Fibroblast of skin of scalp (primary cell): ENCODE measurements at places on chromosomes 3 and 15.

DNA sequence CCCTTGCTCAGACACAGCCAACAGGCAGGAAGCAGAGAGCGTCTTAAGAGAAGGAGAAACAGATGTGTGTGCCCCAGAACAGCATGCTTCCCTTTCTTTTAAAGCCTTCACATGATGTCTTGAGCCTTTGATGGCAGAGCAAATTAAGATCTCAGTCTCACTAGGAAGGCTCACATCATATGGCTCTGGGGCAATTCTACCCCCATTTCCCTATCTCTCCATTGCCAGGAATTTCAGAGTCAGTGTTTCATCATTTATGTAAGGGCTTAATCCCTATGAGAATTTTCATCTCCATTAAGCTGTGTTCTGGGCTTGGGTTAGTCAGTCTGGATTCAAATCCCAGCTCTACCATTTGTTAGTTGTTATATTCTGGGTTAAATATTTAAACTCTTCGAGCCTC is 41.4 kb upstream of the GLCE start:
- DNase-seq = no peak

DNA sequence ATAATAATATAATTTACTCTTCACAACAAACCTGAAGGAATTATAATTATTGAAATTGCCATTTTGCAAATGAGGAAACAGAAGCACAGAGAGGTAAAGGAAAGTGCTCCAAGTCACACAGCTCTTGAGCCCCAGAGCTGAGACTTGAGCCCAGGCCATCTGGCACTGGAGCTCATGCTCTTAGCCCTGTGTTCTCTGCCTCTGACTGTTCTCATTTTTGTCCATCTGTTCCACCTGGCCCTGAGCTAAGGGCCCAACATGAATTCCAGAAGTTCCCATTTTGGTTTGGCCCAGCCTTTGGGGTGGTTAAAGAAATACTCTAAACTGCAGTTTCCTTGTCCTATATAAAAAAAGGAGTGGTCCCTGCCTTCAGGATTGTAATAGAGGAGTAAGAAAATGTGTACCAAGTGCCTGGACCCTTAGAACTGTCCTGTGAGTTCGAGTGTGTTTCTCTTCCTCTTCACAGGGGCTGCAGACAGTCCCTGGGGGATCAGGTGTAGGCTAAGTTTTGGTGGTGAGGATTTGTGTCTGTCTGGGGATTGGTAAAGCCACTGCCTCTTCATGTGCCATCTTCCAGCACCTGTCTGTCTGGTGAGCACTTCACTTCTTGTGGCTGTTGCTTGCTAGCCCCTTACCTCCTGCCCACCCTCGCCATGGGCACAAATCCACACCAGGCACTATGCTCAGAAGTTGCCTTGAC is 91.8 kb downstream of the DNAJB8 start:
- no peak for DNase-seq

- DNase-seq = peak; percentile 64
Observed at GRCh38 chr3:147130461-147130860, 275.9 kb downstream of the ZIC4 start.

DNA sequence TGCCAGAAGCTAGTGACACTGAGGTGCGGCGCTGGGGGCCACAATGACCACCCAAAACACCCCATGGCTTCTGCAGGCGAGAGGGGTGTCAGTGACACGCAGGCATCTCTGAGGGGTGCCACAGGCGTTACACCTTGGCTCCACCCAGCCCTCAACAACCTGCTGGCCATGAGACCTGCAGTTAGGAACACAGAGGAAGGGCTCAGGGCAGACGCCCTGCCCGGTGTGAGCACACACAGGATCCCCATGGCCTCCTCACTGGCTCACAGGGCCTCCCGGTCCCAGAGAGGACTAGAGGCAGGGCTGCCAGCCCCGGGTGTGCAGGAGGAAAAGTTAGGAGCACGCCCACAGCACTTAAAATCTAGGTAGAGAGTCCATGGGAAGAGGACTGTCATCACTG is 35.1 kb downstream of the CYFIP1 start:
- no peak for DNase-seq

DNA sequence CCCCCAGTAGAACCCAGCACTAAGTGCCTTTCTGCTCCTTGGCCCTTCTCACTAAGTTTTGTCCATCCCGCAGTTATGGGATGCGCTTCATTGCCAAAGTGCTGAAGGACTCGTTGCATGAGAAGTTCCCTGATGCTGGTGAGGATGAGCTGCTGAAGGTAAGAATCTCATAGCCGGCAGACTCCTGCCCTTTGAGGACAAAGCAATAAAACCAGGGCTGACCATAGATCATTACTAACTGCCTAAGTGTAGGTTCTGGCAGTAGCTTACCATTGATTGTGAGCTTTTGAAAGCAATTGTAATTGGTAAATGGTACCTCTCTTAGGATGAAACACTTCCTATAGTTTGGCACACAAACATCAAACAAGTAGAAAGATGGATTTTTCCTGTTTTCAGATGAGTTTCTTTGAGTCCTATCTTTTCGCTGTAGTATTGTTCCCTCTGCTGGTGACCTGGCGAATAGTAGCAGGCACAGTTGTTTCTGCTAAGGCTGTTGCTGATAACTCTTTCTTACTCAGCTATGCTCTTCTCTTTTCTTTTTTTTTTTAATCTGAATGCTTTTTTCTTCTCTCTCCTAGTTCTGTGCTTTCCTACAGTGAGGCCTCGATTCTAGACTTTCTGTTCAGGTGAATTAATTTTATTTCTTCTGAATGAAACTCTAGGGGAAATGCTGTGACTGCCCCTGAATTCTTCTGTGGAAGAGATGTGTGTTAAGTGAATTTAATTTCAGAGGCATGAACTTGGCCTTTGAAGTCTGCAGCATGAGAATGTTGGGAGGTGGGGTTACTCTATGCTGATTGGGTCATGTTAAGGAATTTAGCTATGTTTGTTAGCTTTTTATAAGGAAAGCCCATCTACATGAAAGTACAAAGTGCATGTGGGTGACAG is 47.4 kb upstream of the CRTC3 start:
- peak; percentile 38 for DNase-seq

- DNase-seq = no peak
Observed at GRCh38 chr3:11323813-11324212, 51.6 kb downstream of the ATG7 start.

DNA sequence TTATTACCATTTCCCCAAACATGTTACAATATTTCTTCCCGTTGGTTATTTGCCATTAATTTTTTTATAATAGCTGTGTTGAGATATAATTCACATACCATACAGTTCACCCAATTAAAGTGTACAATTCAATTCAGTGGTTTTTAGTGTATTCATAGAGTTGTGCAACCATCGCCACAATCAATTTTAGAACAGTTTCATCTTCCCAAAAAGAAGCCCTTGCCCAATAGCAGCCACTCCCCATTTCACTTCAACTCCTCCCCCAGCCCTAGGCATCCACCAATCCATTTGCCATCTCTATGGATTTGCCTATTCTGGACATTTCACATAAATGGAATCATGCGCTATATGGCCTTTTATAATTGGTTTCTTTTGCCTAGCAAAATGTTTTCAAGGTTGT is 225.1 kb downstream of the EPHB1 start:
- DNase-seq = no peak

DNA sequence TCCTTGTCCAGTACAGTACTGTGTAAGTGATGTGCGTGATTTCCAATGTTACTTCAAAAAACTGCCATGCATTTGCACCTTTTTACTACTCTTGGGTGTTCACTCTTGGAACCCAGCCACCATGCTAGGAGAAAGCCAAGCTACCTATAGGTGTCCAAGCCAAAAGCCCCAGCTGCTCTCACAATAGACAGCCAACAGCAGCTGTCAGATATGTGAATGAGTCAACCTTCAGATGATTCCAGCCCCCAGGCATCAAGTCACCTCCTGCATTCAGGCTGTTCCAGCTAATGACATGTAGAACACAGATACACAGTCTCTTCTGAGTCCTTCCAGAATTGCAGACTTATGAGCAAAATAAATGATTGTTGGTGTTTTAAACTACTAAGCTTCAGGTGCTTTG is 417.7 kb upstream of the TGFBR2 start:
- no peak for DNase-seq

- no peak for DNase-seq
Observed at GRCh38 chr3:151175952-151176351, 27.1 kb downstream of the GPR171 start.

DNA sequence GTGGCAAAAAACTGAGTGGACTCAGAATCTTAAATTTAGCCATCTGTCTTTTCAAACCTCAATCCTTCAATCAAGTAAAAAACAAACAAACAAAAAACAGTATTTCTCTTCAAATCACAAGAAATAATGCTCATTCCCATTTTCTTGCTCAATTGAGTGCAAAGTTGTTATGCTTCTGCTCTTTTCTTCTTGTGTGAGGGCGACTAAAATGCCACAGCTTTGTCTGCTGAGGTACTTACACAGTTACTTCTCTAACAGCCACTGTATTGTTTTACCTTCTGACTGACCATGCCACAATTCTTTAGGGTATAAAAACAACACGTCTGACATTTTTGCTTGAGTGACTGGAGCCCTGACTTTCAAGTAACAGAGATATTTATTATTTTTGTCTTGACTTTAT is 617.4 kb downstream of the NAALADL2 start:
- DNase-seq = no peak

GRCh38 chr3:62246094-62246493 is 127.3 kb downstream of the FEZF2 start:
- DNase-seq = no peak

DNA sequence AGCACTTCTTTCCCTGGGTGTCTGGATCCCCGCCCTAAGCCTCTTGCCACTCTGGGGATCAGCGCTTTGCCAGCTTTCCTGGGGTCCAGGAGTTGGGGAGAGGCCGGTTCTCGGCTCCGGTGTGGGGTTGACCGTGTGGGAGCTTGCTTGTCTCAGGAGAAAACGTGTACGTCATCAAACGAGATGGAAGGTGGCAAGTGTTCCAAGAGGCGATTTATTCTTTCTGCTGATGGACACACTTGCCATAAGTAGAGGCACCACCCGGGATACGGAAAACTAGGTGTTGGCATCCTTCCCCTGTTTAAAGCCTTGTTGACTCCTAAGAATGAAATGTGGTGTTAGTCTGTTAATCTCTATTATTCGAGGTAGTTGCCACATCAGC is 295 bp downstream of the ZWILCH start:
- no peak for DNase-seq

- DNase-seq = no peak
Observed at GRCh38 chr15:80202641-80203360, 49.2 kb downstream of the CTXND1 start.

DNA sequence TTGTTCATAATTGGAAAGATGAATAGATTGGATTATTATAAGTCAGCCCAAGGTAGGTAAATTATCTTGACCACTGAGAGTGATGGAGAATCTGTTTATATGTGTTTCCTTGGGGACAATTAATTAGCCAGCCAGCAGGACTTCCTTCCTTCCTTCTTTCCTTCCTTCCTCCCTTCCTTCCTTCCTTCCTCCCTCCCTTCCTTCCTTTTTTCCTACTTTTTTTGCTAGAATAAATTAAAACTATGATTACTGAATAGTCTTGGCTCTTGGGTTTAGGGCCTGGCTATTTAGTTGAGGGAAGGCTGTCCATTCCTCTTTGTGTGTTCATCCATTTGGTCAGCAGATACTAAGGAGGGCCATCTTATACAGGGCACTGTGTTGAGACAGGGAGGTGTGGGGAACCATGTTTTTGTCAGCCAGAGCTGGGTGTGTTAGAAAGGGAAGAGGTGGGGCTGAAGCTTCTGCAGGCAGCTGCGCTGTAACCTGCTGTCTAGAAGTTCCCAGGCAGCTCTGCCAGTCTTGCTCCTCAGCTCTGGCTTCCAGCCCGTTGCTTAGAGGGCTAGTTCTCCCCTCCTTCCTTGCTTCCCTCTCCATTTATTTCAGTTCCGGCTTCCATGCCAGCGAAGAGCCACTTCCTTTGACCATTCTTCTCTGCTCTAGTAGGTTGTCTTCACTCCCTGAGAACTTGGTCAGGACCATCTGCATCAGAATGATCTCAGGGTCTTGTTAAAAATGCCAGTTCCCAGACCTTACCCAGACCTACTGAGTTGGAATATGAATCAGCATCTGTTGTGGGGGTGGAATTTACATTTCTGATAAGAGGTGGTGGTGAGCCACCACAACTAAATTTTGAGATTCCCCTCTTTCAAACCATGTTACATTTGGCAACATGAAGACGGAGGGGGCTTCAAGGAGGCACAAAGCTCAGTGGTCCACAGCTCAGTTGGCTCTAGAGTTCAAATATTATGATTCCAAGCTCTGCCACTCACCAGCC is 113.9 kb downstream of the DGKG start:
- DNase-seq = no peak

DNA sequence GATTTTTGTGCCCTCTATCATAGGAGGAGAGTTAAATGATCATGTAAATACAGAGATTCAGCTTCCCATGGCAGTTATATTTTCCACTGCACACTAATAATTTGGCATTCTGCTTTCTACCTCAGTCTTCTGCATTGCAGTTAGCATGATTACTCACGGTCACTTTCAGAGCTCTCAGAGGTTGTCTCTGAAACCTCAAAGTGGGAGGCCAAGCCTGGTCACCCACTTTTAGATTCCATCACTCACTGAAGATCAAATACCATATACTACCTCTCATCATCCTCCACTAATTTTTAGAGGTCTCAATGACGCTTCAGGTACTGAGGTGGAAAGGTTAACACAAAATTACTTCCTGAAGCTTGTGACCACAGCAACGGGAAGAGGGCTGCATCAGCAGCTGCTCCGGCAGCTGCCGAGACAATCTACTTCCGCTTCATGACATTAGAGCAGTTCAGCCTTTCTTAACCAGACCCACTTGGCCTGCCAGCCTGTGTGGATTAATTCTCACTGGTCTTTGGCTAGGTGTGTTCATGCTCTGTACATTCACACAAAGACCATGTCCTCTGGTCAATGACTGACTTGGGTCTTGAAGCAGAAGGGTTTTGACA is 416.4 kb upstream of the PDZRN3 start:
- no peak for DNase-seq

- no peak for DNase-seq
Observed at GRCh38 chr3:139074565-139075115, 29.9 kb upstream of the PRR23C start.

DNA sequence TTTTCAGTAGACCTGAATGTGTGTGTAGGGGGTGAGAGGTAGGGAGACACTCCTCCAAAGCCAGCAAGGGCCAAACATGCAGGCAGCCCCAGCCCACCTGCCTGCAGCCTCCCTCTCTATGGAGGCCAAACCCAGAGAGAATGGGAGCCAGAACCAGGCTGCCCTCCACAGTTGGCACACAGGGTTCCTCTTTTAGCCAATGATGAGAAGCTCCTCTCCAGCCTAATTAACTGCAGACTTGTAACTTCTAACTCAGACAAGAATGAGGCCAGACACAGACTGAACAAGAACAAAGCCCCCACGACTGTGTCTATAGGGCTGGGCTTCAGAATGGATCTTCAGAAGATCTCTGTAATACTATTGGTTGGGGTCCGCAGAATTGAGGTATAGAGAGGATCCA is 12.3 kb upstream of the TLE3 start:
- DNase-seq = no peak

DNA sequence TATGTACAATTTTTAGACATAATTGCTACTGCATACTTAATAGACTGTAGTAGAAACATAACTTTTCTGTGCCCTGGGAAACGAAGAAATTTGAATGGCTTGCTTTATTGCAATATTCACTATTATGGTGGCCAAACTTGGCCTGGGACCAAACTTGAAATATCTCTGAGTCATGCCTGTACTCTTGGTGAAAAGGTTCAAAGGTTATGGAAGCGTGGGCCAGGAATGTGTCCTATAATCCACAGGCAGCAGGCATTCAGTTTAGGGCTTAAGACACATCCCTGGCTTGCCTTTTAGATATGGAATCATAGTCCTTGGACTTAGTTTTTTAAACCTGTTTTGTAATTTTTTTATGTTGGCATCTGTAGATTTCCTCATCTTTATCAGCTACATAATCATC is 124.3 kb downstream of the LRIG1 start:
- peak; percentile 52 for DNase-seq

- no peak for DNase-seq
Observed at GRCh38 chr3:159631226-159631625, 357.4 kb upstream of the IL12A start.

- peak; percentile 88 for DNase-seq
Observed at GRCh38 chr3:130963878-130964277, 62.7 kb downstream of the ASTE1 start.
